ENCODE measurements at places on chromosomes 11 and 22.

GRCh38 chr11:72821221-72821919 lies 7.2 kb downstream of the ATG16L2 start:
- DNase-seq: no peak

GRCh38 chr22:28574159-28574788 lies 105.4 kb downstream of the TTC28 start:
- DNase-seq: no peak

GRCh38 chr11:117188620-117189081 lies 10.1 kb downstream of the SIDT2 start:
- DNase-seq: no peak

- no peak for DNase-seq
Measured at GRCh38 chr11:70247042-70247709, 23.3 kb upstream of the PPFIA1 start.
